Left lung (tissue), 14 donors: ENCODE measurements at places on chromosomes 11 and 22. TPM values are rescaled to one million over a fixed set of nuclear protein-coding genes. Genes with fewer than 3 reads are reported as not detected.

ZNF408 gene
- total RNA-seq: 5.8 TPM

PDGFB gene
- total RNA-seq: 28.2 TPM

CAVIN3 gene
- 87.4 TPM for total RNA-seq

LMO2 gene
- 42.0 TPM for total RNA-seq

FAM180B gene
- not detected for total RNA-seq

PDGFD gene
- 4.0 TPM for total RNA-seq

KRTAP5-8 gene
- total RNA-seq: not detected

PHOX2A gene
- not detected for total RNA-seq

PDE3B gene
- 17.0 TPM for total RNA-seq

DNA sequence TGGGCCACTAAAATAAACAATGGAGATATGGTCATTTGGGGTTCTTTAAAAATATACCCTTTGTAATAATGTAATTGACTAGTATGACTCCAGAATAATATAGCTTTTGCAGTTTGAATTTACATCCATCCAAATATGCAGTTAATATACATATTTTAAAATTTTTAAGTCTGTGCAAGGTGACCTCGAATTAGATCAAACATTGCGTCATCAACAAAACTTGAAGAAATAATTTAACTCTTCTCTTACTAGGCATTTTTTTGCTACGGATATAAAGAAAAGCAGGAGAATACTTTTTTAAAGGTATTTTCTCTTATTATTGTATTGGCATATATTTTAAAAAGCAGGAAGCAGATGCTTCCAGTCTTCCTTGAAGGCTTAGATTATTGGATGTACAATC is 10.7 kb downstream of the OR51A4 start:
- H3K36me3 ChIP-seq: no peaks in the 10 kb centered on the region
- no peak for DNase-seq
- H3K4me3 ChIP-seq: no peak overlapping the region
- no peak overlapping the region for H3K27ac ChIP-seq
- H3K27me3 ChIP-seq: no peaks in the 10 kb centered on the region

- H3K27me3 ChIP-seq: no peaks in the 10 kb centered on the region
- no peak overlapping the region for H3K4me3 ChIP-seq
- H3K4me1 ChIP-seq: no peaks in the 10 kb centered on the region
- DNase-seq: no peak
- H3K27ac ChIP-seq: no peak overlapping the region
Measured at GRCh38 chr11:131397675-131398074, 27.3 kb downstream of the NTM start.

DNA sequence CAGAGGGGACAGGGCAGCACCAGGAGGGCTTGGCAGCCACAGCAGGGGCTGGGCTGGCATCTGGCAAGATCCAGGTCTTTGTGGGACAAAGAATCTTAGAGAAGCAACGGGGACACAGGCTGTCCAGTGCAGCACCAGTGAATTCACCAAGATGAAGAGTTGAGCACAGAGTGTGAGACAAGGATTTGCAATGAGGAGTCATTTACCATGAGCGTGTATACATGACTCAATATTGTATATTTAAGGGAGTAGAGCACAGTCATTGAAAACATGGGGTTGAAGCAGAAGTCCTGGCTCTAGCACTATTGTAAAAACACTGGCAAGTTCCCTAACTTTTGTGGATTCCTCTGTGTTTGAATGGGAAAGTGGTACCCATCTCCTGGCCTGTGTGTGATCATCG is 3.5 kb downstream of the APOL1 start:
- H3K27ac ChIP-seq: peak overlapping the region; percentile 45
- H3K4me3 ChIP-seq: no peak overlapping the region
- H3K27me3 ChIP-seq: no peaks in the 10 kb centered on the region
- peaks cover 21% of the 10 kb centered on the region for H3K36me3 ChIP-seq
- DNase-seq: no peak

DNA sequence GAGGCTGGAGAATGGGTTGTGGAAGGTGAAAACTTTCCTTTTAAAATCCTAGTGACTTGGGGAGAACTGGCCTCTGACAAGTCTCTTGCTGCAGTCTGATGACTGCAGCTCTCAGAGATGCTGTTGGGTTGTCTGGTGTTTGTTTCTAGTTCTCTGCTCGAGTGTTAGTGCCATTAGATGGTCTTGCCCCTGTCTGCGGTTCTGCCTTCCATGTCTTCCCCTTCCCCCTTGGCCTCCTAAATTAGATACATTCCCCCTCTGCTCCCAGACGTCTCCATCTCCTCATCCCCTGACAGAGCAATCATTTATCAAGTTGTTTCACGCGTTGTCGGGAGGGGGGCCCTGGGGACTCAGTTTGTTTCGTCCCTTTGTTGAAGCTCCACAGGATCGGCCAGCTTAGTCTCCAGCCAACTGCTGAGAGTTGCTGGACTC is 67.7 kb downstream of the CECR2 start:
- peak overlapping the region; percentile 58 for H3K27ac ChIP-seq
- no peaks in the 10 kb centered on the region for H3K4me1 ChIP-seq
- no peak overlapping the region for H3K4me3 ChIP-seq
- no peaks in the 10 kb centered on the region for H3K36me3 ChIP-seq

DNA sequence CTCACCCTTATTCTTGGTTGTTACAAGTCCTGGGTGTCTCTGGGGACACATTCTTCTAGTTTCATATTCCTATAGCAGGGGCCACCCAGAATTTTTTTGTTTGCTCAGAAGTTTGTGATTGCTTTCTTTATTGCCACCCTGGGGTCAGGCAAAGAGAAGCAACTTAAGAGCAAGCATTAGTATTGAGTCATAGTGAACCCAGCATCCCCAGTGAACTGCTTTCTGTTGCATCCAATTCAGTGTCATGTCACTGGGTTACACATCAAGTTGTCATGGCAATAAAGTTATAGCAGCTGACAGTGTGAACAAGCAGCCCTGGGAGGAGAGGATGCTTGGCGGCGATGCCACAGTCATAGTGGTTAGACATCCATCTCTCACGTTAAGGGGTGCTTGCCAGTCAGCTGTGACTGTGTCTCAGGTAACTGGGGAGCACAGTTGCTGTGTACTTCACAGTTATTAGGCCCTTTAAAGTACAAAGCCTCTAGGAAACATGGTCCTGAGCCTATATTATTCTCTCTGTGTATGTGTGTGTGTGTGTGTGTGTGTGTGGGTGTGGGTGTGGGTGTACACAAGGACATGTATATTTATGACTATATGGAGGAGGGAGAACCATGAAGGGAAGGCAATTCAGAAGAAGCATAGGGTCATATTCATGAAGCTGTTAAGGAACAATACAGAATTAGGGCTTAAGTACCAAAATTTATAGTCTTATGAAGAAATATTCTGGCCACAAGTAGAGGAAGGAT is 52.5 kb downstream of the TRIM44 start:
- H3K4me1 ChIP-seq: no peaks in the 10 kb centered on the region
- no peak for DNase-seq
- no peaks in the 10 kb centered on the region for H3K36me3 ChIP-seq
- H3K27me3 ChIP-seq: no peaks in the 10 kb centered on the region
- H3K27ac ChIP-seq: no peak overlapping the region

- H3K27me3 ChIP-seq: no peaks in the 10 kb centered on the region
- DNase-seq: no peak
- H3K36me3 ChIP-seq: no peaks in the 10 kb centered on the region
- H3K27ac ChIP-seq: no peak overlapping the region
Measured at GRCh38 chr11:23729088-23729487, 767.8 kb upstream of the LUZP2 start.

GRCh38 chr11:12569499-12570425 is 104.5 kb upstream of the TEAD1 start:
- H3K27ac ChIP-seq: no peak overlapping the region
- no peaks in the 10 kb centered on the region for H3K36me3 ChIP-seq
- H3K27me3 ChIP-seq: no peaks in the 10 kb centered on the region
- DNase-seq: no peak
- no peaks in the 10 kb centered on the region for H3K4me1 ChIP-seq

DNA sequence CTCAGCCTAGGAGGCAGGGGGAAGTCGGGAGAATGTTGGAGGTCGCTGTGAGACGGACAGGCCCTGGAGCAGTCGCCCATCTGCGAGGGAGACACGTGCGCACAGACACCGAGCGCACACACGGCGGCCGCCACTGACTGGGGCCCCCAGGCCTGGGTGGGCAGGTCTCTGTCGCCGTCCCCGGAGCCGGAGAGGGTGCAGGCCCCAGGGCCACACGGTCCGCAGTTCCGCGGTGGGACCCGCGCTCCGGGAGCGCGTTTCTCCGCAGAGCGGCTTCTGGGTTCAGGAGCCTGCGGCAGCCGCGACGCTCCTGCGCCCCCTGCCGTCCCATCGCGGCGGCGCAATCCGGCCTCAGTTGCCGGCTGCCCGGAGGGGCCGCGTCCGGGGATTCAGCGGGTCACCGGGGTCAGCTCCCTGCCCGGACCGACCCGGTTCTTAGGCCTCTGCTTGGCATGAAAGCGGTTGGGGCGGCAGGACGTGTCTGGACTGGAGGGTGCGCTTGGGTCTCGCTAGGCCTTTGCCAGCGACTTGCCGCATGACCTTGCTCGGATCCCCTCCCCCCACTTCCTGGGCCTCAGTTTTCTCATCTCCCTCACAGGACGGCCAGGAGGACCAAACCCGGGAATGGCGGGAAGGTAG is 31.2 kb downstream of the PDE2A start:
- H3K4me1 ChIP-seq: peaks cover 21% of the 10 kb centered on the region
- H3K36me3 ChIP-seq: no peaks in the 10 kb centered on the region
- peak overlapping the region; percentile 42 for H3K4me3 ChIP-seq
- peak; percentile 56 for DNase-seq
- no peak overlapping the region for H3K27ac ChIP-seq

- H3K4me1 ChIP-seq: no peaks in the 10 kb centered on the region
- H3K4me3 ChIP-seq: no peak overlapping the region
- H3K27me3 ChIP-seq: no peaks in the 10 kb centered on the region
- H3K27ac ChIP-seq: no peak overlapping the region
Measured at GRCh38 chr11:64063777-64064176, 28.0 kb downstream of the FLRT1 start.

- no peaks in the 10 kb centered on the region for H3K4me1 ChIP-seq
- peaks cover 16% of the 10 kb centered on the region for H3K27me3 ChIP-seq
- H3K27ac ChIP-seq: no peak overlapping the region
Measured at GRCh38 chr22:31137721-31138120, 2.6 kb downstream of the PLA2G3 start.

DNA sequence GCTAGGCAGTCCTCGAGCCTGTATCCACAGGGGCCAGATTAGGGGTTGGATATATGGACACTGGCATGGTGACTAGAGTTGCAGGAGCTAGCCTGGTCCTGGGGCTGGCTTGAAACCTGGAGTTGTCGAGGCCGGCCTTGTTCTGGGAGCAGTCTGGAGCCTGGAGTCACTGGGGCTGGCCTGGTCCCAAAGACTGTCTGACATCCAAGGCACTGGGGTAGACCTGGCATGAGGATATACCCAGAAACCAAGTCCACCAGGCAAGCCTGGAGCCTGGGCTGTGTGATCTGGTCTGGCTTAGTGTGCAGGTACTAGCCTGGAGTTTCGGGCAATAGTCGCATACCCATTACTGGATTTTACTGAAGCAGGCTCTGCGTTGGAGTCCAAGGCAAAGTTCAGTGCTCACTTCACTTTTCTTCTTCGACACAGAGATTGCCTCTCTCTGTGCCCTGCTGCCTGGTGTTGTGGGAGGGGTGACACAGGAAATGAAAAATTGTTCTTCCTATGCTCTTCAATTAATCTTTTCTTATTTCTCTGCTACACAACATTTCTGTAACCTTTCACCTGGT is 4.3 kb upstream of the GLYATL1 start:
- H3K4me1 ChIP-seq: no peaks in the 10 kb centered on the region
- no peak for DNase-seq
- H3K4me3 ChIP-seq: no peak overlapping the region
- H3K27me3 ChIP-seq: no peaks in the 10 kb centered on the region
- H3K27ac ChIP-seq: no peak overlapping the region
- no peaks in the 10 kb centered on the region for H3K36me3 ChIP-seq

GRCh38 chr11:58070585-58070984 is 39.8 kb downstream of the OR6Q1 start:
- DNase-seq: no peak
- no peaks in the 10 kb centered on the region for H3K36me3 ChIP-seq
- no peak overlapping the region for H3K4me3 ChIP-seq
- no peak overlapping the region for H3K27ac ChIP-seq
- H3K27me3 ChIP-seq: no peaks in the 10 kb centered on the region
- H3K4me1 ChIP-seq: no peaks in the 10 kb centered on the region

DNA sequence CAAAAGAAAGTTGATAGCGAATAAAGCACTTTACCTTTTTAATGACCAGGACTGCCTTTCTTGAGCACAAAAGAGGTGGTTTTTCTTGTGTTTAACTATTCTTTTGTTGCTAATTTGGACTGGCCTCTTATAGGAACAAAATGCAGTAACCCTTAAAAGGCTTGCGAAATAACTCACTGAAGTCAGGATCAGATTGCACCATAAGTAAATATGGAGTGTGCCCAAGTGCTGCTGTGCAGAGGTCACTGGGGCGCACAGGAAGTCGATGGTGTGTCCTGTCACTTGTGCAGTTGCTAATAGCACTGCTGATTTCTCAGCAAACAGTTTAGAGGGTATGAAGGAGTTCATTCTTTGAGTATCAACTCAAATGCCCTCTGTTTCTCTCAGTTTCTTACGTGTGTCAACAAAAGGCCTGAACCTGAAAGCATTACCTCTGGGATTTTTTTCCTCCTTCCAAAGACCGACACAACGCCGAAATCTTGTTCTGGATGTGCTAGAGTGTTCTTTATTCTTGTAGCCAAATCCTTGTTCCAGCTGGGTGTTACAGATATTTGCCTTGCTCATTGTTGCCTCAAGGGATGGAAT is 71.3 kb downstream of the ATXN10 start:
- H3K4me3 ChIP-seq: no peak overlapping the region
- no peaks in the 10 kb centered on the region for H3K27me3 ChIP-seq
- peak overlapping the region; percentile 65 for H3K27ac ChIP-seq
- DNase-seq: peak; percentile 54
- H3K4me1 ChIP-seq: peaks cover 6% of the 10 kb centered on the region

- H3K36me3 ChIP-seq: peaks cover 24% of the 10 kb centered on the region
- no peaks in the 10 kb centered on the region for H3K27me3 ChIP-seq
- DNase-seq: peak; percentile 87
- no peak overlapping the region for H3K4me3 ChIP-seq
- H3K4me1 ChIP-seq: peaks cover 65% of the 10 kb centered on the region
Measured at GRCh38 chr11:62539238-62539925, 7.2 kb downstream of the AHNAK start.

DNA sequence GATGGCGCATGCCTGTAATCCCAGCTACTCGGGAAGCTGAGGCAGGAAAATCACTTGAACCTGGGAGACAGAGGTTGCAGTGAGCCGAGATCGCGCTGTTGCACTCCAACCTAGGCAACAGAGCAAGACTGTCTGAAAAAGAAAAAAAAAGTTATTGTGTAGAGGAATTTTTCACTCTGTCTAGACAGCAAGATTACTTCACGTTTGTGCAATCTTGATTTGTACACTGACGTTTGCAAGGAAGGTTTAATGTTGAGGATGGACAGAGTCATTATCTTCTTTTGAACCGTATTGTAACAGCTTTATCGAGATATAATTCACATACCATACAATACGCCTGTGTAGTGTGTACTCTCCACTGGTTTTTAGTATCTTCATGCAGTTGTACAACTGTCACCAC is 3.7 kb downstream of the CTTN start:
- no peak for DNase-seq
- H3K4me1 ChIP-seq: peaks cover 13% of the 10 kb centered on the region
- H3K36me3 ChIP-seq: peaks cover 18% of the 10 kb centered on the region
- peaks cover 91% of the 10 kb centered on the region for H3K27me3 ChIP-seq
- no peak overlapping the region for H3K27ac ChIP-seq
